ENCODE measurements at places on chromosomes 2 and 18.

DNA sequence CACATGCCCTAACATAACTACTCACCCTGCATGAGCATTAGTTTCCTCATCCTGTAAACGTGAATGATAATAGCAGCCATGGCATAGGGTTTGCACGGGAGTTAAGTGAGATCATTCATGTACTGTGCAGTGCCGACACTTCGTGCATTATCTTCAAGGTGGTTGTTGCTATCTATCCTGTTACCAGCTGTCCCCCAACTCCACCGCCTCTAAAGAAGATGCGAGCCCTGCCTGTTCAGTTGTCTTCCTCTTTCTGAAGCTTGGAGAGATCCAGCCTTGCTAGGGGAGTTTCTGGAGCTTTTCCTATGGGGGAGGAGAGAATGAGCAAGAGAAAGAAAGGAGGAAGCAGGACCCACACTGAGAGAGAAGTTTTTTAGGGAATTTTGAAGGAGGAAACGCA, 34.4 kb downstream of the YPEL5 start:
- no peak for DNase-seq

DNA sequence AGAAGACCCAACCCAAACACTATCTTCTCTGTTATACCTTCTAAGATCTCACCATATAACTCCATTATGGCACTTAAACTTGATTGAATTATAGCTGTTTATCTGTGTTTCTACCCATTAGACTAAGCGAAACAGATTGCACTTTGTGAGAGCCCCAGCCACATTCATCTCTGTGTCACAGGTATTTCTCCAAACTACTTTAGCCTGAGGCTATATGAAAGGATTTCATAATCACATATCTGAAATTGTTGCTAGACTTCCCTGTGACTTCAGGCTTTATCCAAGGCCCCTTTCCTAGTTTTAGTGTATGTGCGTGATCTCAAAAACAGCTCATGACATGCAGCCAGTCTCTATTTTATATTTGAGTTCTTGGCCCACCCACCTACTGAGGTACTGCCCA, 745.0 kb upstream of the ACVR2A start:
- no peak for DNase-seq

DNA sequence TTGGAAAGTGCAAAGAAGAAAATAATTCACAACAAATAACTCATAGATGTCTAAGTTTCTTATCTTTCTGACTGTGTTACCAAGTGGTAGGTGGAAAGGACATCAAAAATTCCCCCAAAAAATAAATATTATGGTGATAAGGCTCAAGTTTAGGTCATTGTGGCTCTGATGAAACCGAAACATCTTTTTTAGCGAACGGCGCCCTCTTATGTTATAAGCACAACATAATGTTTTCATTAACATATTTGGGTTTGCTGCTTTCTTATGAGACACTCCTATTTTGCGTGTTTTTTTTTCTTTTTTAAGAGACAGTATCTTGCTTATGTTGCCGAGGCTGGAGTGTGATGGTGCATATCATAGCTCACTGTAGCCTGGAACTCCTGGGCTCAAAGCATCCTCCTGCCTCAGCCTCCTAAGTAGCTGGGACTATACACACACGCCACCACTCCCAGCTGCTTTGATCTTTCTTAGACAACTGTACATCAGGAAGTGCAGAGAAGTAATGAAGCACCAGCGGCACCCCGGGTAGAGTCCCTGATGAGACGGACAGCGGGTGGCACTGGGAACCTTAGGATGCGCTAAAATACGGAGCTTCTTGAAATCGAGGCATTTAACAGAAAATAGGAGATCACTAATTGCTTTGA, 38.5 kb upstream of the SLC35G4 start:
- DNase-seq = no peak

- DNase-seq = no peak
Observed at GRCh38 chr2:44348400-44348799, 12.9 kb downstream of the PREPL start.

GRCh38 chr2:69474688-69475087, 37.5 kb upstream of the NFU1 start:
- DNase-seq = no peak

- DNase-seq = no peak
Observed at GRCh38 chr2:238003234-238004031, 36.6 kb downstream of the UBE2F start.

- DNase-seq = no peak
Observed at GRCh38 chr18:37658894-37659293, 93.3 kb upstream of the CELF4 start.

DNA sequence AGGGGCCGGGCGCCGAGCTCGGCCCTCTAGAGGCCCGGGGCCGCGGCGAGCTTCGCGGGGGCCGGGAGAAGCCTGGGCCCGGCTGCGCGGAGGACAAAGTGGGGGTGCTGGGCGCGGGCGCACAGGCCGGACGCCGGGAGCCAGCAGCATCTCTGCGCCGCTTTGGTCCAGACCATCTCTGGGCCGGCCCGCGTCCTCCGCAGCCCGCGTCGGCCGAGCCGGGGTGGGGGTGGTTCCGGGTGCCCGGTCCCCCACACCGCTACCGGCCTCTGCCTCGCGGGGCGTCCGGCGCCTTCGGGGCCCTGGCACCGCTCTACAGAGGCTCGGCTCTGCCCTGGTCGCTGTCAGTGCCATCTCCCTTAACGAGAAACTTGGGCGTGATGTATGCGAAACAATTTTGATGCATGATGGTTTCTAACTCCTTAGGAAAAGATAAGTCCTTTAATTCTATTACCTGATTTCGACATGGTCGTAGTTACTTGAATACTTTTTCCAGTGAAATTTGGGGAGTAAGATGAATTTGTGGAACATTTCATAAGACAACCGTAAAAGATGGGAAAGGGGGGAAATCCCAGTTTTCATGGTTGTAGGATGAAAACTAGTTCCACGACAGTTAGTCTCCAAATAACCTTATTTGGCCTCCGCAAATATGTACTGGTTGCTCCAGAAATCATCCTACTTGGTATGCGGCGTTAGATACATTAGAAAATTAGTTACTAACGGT, 562 bp downstream of the TWSG1 start:
- DNase-seq = no peak

DNA sequence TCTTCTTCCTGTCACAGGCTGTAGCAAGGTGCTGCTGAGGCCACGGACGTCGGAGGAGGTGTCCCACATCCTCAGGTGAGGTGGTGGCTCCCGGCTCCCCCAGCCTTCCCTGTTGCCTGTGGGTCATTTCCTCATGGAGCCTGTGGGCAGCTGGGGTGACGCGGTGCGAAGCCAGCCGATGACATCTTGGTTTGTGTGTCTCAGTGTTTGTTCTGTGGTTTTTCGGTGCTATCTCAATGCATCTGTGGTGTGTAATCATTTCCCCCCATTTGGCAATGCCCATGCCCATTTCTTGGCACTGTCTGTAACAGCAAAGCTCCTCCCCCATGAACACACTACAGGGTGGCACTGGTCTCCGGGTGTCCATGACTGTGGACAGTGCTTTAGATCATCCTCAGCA, 6.6 kb downstream of the D2HGDH start:
- DNase-seq = no peak

GRCh38 chr2:61910603-61911002, 5.1 kb downstream of the COMMD1 start:
- DNase-seq = no peak

DNA sequence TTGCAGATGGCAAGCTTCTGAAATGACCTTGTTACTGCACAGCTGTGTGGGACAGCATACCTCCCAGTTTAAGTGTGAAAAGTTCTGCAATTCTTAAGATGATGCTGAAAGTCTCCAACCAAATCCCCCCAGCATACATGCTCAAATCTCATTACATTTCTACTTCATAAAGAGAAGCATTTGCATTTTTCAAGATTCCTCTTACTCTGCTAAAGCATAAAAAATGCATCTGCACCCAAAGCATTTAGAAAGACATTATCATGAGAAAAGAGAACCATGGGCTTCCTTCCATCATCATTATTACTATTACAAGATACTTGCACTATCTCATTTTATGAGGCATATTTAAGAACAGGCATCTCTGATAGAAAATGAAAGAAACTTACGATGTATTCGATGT, 236.9 kb upstream of the REV1 start:
- DNase-seq = no peak

DNA sequence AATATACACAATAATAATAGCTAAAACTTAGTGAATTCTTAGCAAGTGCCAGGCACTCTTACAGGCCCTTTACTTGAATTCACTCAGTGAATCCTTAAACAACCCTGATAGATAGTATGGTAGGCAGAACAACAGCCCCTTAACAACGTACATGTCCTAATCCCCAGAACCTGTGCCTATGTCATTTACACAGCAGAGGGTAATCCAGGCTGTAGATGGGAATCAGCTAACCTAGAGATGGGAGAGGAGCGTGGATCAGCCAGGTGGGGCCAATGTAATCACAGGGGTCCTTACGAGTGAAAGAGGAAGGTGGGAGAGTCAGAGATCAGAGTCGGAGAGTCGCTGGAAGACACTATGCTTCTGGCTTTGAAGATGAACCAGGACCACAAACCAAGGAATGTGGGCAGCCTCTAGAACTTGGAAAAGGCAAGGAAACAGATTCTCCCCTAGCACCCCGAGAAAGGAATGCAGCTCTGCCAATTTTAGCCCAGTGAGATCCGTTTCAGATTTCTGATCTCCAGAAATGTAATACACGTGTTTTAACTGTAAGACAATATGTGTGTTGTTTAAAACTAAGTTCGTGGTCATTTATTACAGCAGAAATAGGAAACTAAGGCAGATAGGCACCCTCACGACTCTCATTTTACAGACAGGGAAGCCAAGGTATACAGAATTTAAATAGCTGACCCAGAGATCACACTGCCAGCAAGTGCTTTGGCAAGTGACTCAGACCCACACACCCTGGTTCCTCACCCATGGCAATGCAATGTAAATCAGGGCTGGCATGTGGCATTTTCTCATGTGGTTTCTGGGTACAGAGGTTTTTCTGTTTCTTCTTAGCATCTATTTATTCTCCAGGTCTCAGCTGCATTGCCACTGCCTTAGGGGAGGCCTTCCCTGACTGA, 68.9 kb downstream of the DOCK10 start:
- no peak for DNase-seq

DNA sequence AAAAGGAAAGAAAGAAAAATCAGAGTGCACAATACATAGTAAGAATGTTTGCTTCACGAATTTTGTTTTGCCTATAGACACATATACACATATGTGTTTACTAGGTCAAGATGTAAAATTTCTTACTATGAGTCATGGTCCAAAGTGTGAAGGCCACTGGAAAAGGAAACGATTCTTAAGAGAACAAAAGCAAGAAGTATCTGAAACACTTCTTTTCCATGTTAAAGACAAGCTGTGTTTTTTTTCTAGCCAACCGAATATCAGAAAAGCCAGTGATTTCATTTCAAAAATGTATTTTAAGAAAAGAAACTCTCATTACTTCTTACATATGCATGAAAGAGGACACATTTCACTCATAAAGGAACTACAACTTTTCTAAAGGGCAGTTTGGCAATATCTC, 24.9 kb downstream of the PECR start:
- DNase-seq = no peak

GRCh38 chr2:226999661-227000060, 163.8 kb downstream of the RHBDD1 start:
- no peak for DNase-seq

DNA sequence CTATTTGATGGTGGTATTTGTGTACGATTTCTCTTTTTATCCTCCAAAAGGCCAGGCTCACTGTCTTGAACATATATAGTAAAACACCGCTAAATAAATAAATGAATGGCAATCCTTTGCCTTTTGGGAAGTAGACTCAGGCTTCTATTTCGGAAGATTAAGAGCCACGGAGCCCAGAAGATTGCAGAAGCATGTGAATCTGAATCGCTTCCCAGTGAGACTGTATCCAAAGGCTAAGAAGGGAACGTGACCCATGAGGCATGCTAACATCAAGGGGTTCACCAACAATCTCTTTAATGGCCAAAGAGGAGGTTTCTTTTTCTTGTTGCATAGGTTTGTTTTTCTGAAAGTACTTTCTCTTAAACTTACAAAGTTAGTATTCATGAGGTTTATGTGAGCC, 70.0 kb upstream of the DNMT3A start:
- no peak for DNase-seq

DNA sequence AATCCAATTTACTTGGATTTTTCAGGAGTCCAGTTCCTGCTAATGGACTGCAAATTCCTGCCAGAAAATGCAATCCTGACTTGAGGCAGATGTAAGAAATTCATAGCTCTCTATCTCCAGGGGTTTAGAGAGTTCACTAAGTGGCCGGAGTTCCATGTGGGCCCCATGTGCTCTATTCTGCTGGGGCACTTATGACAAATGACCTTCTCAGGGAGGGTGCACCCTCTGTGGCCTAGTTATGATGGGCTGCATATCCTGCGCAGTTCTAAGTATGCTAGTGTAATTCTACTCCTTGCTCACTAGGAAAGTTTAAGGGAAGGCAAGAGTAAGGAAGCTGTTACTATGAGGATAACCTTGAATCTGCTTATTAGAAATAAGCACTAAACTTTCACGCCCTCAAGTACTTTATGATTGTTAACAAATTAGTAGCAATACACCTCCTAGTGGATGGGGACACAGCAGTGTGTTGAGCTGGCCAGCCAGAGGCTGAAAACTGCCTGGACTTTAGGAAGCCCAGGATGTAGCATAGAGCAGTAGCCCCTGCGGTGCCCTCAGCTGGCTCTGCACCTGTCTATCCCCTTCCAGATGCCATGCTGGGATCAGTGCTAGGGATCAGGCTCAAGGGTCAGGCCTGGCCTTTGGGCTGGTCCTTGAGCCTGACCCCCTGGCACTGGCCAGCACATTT, 14.4 kb downstream of the SMYD1 start:
- no peak for DNase-seq

DNA sequence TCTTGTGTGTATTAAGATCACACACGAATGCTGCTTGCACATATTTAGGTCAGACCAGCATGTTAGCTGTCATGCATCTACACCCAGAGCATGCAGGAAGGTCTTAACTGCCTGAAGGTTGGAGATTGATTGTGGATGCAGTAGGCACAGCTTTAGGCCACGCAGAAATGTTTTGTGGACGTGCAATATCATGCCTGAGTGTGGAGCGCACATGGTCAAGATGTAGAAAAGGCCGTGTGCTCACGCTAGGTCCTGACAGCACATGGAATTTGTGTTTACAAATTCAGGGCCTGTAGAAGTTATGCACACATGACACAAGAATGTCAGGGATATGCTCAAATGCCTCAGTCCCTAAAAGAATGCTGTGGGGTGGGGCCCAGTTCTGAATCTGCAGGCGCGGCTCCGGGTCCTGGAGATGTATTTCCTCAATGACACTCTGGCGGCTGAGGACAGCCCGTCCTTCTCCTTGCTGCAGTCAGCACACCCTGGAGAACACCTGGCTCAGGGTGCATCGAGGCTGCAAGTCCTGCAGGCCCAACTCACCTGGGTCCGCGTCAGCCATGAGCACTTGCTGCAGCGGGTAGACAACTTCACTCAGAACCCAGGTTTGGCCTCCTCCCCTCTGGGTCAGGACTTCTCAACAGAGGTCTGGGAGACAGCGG, 27.9 kb downstream of the MARCO start:
- DNase-seq = no peak

- DNase-seq = no peak
Observed at GRCh38 chr2:45232818-45233217, 223.6 kb upstream of the SIX2 start.

GRCh38 chr2:240705204-240705791, 13.6 kb downstream of the AQP12A start:
- DNase-seq = no peak

- no peak for DNase-seq
Observed at GRCh38 chr2:63576546-63576945, 11.7 kb downstream of the WDPCP start.

- DNase-seq = no peak
Observed at GRCh38 chr2:132978840-132979239, 308.8 kb upstream of the LYPD1 start.
